T-helper 17 cell (primary cell): ENCODE measurements at places on chromosomes 7 and 10. TPM values are rescaled to one million over a fixed set of nuclear protein-coding genes. Genes with fewer than 3 reads are reported as not detected.

CYP2C9 gene
- total RNA-seq: not detected

CNNM1 gene
- 0.16 TPM for total RNA-seq

PRRT4 gene
- not detected for total RNA-seq

PDAP1 gene
- total RNA-seq: 42.7 TPM

UNCX gene
- total RNA-seq: not detected

LDB1 gene
- total RNA-seq: 112 TPM

NRG3 gene
- not detected for total RNA-seq

TAS2R41 gene
- total RNA-seq: 0.99 TPM

ETV1 gene
- not detected for total RNA-seq

MMRN2 gene
- 1.6 TPM for total RNA-seq

CHST15 gene
- total RNA-seq: 3.3 TPM

ARHGAP22 gene
- 1.4 TPM for total RNA-seq

MASTL gene
- total RNA-seq: 24.9 TPM

FAM25A gene
- not detected for total RNA-seq

LRRD1 gene
- total RNA-seq: not detected

KNDC1 gene
- total RNA-seq: 1.1 TPM

TRIM4 gene
- total RNA-seq: 27.2 TPM

TMEM140 gene
- total RNA-seq: 24.5 TPM

HPS6 gene
- total RNA-seq: 12.4 TPM

FAM13C gene
- total RNA-seq: not detected

EGFR gene
- not detected for total RNA-seq

ABCC2 gene
- 3.0 TPM for total RNA-seq

RSPH10B2 gene
- total RNA-seq: not detected

LIPM gene
- not detected for total RNA-seq

TMEM213 gene
- total RNA-seq: not detected

CD36 gene
- total RNA-seq: 8.7 TPM

MAT1A gene
- total RNA-seq: not detected

COPS6 gene
- 62.5 TPM for total RNA-seq

RASA4 gene
- 61.6 TPM for total RNA-seq

OR6V1 gene
- total RNA-seq: not detected

FRAT1 gene
- 26.5 TPM for total RNA-seq

CYP2W1 gene
- not detected for total RNA-seq

OPN4 gene
- total RNA-seq: not detected

NPFFR1 gene
- not detected for total RNA-seq

GIMAP8 gene
- total RNA-seq: 12.0 TPM
